ENCODE measurements at places on chromosomes 3 and 15.

DNA sequence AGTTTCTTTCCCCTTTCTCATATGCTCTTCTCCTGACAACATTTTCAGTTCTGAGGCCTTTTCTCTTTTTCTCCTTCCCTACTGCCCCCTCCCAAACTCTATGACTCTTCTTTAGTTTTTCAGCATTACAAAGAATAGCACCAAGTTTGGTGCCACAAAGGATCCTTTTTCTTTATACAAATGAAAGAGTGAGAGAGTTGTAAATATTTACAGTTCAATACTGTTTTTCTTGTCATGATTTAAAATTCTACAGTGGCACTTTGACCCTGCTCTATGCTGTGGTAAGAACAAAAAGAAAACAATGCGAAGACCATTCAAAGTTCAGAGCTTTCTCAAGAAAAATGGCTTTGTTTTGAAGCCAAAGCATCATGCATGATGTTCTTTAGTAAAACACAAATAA lies 667.9 kb upstream of the SGO1 start:
- no peak for DNase-seq

DNA sequence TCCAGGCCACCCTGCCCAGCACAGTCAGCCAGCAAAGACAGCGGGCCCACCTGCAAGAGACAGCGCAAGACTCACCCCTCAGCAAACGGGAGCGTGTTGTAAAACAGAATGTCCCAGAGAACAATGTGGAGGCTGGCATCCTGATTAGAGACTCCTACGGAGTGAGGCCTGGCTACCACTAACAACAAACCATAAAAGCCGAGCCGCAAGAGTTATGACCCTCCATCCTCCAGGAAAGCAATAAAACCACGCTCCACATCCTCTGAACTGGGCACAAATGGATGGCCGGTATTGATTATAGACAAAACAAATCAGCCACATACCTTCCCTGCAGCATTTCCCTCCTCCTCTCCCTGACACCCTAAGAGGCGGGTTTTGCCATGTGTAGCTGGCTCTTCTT lies 75.8 kb upstream of the LIPC start:
- DNase-seq: no peak

DNA sequence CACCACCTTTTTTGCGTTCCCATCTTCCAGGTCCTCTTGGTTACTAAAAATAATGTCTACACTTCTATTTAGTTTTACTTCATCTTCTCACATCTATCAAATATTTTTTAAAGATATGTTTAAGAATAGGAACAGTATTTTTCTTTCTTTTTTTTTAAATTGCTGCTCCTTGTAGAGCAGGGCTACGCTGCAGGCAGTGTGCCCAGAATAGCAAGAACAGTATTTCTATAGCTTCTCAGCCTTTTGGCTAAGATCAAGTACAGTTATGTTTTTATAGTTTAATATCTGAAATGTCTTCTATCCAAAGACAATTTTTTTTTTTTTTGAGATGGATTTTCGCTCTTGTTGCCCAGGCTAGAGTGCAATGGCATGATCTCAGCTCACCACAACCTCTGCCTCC lies 73.0 kb downstream of the MYO9A start:
- no peak for DNase-seq

DNA sequence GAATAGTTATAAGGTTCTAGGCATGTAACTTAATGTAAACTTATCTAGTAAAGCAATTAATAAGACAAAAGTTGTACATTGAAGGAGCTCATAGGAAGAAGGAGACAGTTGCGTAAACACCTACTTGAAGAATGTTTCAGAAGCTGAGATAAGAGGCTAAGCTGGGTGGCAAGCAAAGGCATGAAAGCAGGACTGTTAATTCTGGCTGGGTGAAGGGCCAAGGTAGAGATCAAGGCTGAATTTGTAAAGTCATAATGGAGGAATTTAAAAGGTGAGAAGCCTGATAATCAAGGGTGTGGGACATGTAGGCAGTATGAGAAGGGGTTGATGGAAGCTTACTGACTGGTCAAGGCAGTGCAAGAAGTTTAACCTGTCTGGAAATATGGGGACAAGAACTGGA lies 80.4 kb upstream of the TGFBR2 start:
- no peak for DNase-seq

- no peak for DNase-seq
Observed at GRCh38 chr15:28912422-28912821, 26.6 kb downstream of the APBA2 start.

- DNase-seq: no peak
Observed at GRCh38 chr3:38121451-38121831, 15.5 kb downstream of the ACAA1 start.

- DNase-seq: no peak
Observed at GRCh38 chr3:123083383-123084124, 16.7 kb downstream of the PDIA5 start.

GRCh38 chr3:127183931-127184869 lies 8.7 kb upstream of the PRR23E start:
- DNase-seq: no peak

DNA sequence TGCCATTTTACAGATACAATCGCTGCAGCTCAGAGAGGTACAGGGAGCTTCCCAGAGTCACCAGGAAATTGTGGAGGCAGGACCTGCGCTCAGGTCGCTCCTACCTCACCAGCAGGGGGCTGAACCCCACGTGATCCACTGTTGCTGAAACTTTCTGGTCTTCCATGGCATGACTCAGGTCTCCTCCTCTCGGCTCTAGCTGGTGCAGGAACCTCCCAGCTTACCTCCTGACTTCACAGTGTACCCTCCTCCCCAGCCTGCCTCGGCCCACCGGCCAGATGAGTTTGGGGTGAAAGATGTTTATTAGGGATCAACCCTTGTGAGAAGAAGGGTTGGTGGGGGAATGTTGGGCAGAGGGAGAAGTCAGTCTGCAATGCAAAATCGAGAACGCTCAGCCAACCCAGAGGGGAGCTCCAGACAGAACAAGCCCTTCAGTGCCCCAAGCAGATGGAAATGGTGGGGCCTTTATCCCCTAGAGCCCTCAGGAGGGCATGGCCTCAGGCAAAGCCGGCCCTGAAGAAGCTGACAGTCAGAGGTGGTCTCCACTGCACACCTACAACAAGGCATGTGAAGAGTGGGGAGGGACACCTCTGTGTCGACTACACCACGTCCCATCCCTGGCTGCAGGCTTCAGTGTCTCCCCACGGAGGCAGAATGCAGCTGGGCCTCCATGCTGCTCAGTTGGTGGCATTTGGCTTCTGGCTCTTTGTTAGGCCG lies 118.6 kb upstream of the PRR20G start:
- no peak for DNase-seq

DNA sequence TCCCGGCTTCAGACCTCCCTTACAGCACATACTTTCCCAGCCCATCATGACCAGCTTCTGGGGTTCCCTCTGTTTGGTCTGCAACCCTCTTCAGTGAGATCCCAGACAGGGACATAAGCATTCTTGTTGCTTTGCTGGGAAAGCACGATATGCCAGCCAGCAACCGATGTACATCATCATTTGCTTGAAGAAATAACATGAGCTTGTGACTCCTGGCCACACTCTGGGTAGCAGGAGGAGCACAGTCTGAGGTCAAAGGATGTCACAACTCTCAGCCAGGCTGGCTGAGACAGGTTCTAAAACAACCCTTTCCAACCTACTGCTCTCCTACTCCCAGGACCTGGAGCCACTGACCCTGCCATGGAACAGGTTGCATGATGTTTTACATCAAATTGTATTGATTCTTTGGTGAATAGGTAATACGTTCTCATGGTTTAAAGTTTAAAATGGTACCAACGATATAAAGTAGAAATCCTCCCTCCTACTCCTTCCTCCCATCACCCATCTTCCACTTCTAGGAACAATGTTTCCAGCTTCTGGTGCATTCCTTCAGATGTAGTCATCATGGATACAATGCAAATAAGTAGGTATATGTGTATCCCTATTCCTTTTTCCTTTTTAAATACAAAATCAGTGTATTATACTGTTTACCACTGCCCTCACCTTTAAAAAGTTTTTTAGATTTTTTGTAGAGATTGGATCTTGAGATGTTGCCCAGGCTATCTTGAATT lies 190.3 kb downstream of the OPA1 start:
- no peak for DNase-seq

- peak; percentile 63 for DNase-seq
Observed at GRCh38 chr15:99253381-99254090, 2.3 kb downstream of the LRRC28 start.

DNA sequence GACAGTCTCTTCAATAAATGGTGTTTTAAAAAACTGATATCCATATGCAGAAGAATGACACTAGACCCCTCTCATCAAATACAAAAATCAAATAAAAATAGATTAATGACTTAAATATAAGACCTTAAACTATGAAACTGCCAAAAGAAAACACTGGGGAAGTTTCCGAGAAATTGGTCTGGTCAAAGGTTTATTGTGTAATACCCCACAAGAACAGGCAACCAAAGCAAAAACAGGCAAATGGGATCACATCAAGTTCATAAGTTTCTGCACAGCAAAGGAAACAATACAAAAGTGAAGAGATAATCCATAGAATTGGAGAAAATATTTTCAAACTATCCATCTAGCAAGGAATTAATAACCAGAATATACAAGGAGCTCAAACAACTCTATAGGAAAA lies 126.2 kb downstream of the GOLIM4 start:
- DNase-seq: no peak

GRCh38 chr3:135649361-135649760 lies 316.2 kb upstream of the PPP2R3A start:
- no peak for DNase-seq

DNA sequence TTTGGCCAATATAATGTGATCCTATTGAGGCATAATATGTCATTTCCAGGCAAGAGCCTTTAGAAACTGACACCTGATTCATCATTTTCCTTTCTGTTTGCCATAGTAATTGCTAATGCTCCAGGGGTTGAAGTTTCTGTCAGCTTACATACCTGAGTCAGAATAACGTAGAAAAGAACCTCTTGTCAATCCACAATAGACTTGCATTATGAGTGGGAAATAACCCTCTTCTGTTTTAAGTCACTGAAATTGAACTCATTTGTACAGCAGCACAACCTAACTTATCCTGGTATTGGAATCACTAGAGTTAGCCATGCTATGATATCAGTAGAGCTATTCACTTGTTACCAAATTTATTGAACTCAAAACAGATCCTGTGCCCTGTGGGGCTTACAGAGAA lies 101.7 kb upstream of the TP63 start:
- DNase-seq: no peak

- no peak for DNase-seq
Observed at GRCh38 chr15:82647835-82648256, 683 bp upstream of the CPEB1 start.

- no peak for DNase-seq
Observed at GRCh38 chr15:49621887-49622286, 1.0 kb downstream of the DTWD1 start.

DNA sequence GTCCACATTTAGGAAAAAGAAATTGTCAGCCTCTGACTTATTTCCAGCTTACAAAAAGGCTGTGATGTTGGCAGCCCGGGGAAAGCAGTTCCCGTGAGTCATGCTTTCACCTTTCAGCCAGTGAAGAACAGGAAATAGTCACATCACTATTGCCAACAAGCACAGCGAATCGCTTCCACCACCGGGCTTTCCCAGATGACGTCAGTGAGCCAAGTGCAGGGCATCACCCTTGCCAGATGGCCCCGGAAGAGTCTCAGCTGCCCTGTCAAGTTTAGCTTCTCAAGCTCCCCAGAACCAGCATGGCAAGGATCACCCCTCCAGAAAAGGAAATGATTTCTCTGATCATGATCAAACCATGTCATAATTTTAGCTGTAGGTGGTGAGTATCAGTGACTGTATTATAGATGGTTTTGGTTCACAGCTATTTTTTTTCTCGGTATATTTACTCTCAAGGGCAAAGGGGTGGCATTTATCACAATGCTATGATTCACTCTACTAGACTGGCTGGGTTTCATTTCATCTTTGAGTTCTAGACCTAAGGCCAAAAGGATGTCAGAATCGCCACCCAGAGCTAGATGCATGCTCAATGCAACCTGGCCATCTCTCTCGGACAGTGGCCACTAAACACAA lies 32.9 kb downstream of the B3GNT5 start:
- DNase-seq: peak; percentile 88

DNA sequence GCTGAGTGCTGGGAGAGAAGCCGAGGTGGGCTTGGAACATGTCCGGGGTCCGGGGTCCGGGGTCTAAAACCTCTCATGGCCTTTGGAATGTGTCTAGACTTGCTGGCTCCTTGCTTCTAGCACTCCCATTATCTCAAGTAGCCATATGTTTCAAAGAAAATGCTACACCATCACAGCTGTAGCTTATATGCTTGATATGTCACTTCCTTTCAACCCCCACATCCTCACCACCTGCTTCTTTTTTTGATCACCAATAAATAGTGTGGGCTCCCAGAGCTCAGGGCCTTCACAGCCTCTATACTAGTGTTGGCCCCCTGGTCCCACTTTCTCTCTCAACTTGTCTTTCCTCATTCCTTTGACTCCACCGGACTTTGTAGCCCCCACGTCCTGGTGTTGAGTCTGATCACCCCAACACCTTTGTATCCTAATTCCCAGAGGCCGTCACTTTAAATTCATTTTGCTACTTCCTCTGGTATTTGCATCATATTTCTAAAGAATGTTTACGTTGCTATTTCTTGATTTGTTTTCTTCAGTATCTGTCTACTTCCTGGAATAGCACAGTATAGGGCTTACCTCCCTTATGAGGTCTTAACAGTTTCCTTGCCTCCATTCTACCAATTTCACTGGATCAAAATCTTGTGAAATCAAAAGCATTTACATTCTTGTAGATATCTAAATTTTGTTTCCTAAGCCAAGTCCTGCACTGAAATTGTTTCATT lies 71.9 kb upstream of the CHRNB4 start:
- DNase-seq: no peak

- no peak for DNase-seq
Observed at GRCh38 chr15:67013696-67014095, 51.7 kb upstream of the SMAD3 start.

DNA sequence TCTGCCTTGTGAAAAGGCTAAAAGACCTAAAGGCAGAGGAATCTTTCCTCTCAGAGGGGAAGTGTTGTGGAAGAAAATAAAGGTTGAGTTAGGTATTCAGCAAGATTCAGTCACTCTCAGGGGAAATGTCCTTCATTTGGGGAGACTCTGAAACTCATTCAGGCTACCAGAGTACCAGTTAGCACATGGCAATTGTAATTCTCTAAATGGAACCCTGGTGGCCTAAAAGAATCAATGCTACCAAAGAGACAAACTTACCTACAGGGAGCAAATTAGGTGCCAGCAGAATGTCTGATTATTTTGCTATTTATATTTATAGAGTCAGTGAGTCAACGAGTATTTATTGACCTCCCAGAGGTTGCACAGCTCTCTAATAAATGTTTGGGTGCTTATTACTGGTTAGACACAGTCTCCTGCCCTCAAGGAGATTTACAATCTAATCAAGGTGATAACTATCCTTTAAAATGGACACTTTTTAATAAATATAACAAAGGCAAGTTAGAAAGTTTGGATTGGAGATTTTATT lies 33.9 kb upstream of the CDIN1 start:
- no peak for DNase-seq

GRCh38 chr3:28287046-28287445 lies 45.6 kb downstream of the CMC1 start:
- DNase-seq: no peak

DNA sequence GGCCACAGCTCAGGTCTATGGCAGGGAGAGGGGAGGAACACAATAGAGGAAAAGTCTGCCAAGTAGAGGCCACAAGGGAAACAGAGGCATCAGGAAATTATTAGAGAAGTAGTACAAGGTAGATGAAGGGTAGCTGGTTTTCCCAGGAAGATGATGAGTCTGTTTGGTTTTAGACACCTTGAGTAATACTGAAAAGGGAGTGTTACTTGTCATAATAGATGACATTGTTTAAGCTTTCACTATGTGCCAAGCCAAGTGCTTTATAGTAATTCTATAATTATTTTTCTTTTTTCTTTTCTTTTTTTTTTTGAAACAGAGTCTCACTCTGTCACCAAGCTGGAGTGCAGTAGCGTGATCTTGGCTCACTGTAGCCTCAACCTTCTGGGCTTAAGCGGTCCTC lies 13.7 kb downstream of the PXK start:
- no peak for DNase-seq
